ENCODE measurements at places on chromosomes 2 and 18.

- no peak for DNase-seq
Measured at GRCh38 chr2:236849940-236850339, 235.7 kb upstream of the COPS8 start.

DNA sequence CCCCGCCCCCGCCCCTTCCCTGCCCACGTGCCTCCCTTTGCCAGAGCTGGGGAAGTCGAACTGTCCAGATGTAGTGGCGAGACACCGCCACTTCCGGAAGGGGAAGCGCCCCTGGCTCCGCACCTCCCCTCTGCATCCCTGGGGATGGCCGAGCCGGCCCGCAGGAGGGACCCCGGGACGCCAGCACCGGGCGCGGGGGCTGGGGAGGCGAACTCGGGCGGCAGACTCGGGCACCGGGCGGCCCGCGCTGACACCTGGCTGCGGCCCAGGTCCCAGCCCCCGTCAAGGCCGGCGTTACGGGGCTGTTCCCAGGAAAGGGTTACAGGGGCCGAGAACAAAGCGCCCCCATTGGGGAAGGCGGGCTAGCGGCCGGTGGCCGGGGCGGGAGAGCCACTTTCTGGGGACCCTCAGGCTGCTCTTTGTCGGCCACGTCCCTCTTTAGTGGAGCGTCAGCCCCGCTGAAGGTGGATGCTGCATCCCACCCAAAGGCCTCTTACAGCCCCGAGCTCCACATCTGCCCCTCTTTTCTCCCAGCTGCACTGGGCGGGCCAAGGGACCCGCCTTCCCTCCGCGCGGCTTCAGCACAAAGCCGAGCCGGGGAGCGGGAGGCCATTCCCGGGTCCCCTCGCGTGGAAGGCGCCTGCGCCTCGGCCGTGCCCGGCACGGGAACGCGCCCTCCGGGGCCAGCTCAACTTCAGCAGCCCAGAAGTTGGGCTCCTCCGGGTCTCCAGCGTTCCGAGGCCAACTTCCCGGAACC is 1.3 kb downstream of the SDC1 start:
- no peak for DNase-seq

- DNase-seq = no peak
Measured at GRCh38 chr2:182245963-182246362, 180.9 kb downstream of the PDE1A start.

- no peak for DNase-seq
Measured at GRCh38 chr18:61394983-61395382, 61.8 kb downstream of the CDH20 start.

DNA sequence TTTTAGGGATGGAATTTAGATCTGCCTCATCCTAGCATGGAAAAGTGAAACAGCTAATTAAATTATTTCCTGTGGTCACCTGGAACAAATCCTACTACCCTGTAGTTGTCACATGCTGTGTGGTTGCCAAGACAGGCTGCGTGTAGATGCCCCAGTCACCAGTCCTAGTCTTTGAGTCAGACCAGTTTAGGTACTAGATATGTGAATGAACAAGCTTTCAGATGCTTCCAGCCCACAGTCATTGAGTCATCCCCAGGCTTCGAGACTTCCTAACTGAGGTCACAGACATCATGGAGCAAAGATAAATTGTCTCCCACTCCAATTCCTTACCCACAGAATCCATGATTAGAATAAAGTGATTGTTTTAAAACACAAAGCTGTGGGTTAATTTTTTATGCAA is 35.8 kb upstream of the GRB14 start:
- DNase-seq = no peak

DNA sequence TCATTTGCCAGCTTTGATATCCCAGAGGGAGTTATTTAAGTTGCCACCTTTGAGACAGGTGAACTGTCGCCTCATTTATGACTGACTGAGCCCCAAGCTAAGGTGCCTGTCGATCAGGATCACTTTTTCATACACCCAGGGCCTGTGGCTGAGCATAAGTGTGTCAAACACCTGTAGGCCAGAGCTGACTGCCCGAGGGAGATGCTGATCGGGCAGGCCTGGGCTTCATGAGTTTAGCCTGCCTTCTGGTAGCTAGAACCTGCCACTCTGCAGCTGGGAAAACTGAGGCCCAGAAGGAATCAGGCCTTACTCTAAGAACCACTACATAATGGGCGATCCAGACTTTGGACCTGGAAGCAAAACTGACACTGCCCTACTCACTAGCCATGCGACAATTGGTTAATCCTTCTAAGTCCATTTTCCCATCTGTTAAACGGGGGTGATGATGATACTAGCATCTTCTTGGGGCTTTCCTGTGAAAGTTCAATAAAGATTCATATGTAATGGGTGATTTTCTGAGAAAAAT is 188.7 kb upstream of the GLI2 start:
- DNase-seq = no peak

- no peak for DNase-seq
Measured at GRCh38 chr2:196224756-196225155, 53.4 kb upstream of the STK17B start.

GRCh38 chr2:36492216-36492945 is 105.6 kb downstream of the FEZ2 start:
- DNase-seq = no peak

GRCh38 chr2:228016402-228016801 is 145.0 kb downstream of the DAW1 start:
- no peak for DNase-seq

GRCh38 chr2:100235098-100235497 is 87.2 kb downstream of the LONRF2 start:
- peak; percentile 93 for DNase-seq

- no peak for DNase-seq
Measured at GRCh38 chr2:15955232-15955988, 15.1 kb downstream of the MYCN start.

DNA sequence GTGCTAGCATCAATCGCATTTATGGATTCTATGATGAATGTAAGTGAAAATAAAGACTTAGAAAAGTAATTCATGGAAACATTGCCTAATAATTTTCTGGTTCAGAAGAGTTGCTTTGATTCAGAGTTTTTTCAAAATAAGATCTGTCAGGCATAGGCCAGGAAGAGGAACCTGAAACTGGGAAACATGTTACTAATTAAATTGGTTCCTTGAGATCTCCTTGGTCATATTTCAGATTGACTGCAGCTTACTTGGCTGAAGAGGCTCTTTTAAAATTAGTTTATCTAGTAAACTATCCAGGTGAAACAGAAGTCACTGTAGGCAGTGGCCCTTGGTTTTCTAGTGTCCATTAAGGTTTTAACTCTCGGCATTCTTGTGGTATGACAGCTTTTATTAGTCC is 27.4 kb downstream of the PPP1CB start:
- peak; percentile 66 for DNase-seq

DNA sequence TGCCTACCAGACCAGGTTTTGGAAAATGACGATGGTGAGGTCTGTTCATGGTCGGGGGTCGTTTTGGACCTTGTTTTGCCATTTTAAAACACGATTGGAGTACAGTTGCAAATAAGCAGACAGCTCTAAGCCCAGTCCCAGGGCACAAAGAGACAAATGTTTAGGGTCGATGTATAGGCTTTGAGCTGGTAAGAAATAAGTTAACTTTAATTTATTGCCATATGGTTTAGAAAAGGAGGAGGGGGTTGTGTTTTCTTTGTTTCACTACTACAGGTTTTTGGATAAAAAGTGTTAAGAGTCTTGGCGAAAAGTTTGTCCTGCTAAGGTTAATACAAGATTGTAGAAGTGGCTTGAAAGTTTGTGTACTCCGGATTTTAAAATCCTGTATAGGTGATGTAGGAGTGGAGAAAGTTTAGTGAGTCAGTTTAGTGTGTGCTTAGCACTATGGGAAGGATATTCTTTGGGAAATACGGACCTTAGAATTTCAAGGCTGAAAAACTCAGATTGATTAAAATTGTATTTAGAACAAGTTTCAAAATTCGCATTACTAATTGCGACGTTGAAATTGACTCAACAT is 1.3 kb downstream of the KCMF1 start:
- DNase-seq = no peak

DNA sequence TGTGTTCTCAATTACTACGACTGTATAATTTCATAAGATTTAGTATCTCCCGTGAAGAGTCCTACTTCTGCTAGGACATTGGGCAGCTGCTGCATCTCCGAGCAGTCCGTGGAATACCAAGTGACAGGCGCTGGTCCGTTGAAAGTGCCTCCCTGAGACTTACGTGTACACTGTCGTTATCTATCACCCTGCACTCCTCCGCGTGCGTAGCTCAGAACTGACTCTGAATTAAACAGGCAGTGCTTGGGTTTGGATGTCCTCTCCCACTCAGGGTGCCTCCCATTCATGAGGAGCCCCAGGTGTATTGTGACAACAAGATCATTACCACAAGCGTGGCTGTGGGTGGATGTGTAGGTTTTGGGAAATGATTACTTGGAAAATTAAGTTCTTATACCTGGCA is 148.4 kb downstream of the SH3RF3 start:
- DNase-seq = no peak

DNA sequence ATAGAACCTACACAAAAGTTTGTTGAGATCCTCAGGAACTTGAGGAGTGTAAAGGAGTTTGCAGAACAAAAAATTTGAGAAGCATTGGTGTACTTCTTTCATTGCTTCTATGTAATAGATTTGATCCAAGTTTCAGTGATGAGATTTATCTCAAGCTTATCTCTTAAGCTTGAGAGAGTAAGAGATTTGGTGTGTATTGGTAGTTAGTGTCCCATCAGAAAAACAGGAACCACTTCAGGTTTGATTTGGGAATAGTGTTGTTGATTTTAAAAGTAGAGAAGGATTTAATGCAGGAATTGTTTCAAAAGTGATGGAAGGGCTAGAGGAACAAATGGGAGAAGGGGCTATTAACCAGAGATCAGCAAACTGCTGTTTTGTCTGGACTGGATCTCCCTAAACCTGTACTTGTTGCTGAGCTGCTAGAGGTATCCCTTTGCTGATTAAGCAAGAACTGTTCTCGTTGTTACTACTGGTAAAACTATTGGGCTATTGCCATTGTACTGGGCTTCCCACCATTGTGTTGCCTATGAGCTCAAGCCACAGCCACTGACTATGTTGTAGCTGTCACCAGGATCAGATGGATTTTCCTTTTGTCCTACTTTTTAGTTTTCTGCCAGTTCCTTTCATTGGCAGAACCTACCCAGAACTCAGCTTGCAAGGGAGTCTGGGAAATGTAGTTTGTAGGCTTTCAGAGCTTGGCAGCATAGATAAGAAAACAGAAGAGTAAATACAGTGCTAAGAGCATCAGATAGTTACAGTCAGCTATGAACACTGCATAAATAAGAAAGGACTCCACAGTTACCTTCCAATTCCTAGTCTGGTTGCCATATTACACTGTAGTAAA is 39.3 kb downstream of the RAB10 start:
- no peak for DNase-seq

DNA sequence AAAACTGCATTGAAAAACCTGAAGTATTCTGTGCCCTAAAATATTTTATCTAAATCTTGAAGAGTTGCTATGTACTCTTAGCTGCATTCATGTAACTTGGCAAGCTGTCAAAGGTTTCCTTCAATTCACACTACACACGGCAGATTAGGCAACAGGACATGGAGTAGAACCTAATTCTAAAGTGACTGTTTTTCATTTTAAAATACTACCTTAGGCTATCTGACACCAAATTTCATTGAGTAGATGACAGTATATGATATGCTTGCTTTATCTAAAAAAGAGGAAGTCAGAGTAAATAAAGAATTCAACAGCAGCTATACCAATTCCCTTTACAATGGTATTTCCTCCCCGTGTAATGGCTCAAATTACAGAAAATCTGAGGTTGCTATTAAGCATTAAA is 45.4 kb downstream of the EXOC6B start:
- no peak for DNase-seq
